ENCODE measurements at places on chromosomes 3 and 15.

GRCh38 chr3:175716446-175716845, 857.3 kb downstream of the NAALADL2 start:
- no peaks in the 10 kb centered on the region for H3K4me1 ChIP-seq
- no peak overlapping the region for H3K4me3 ChIP-seq
- H3K27me3 ChIP-seq: no peaks in the 10 kb centered on the region

- H3K27ac ChIP-seq: no peak overlapping the region
- no peaks in the 10 kb centered on the region for H3K27me3 ChIP-seq
- H3K4me1 ChIP-seq: peaks cover 4% of the 10 kb centered on the region
- H3K4me3 ChIP-seq: no peak overlapping the region
- H3K36me3 ChIP-seq: no peaks in the 10 kb centered on the region
Observed at GRCh38 chr15:43916326-43916660, 89.5 kb downstream of the WDR76 start.

- no peak overlapping the region for H3K4me3 ChIP-seq
- no peaks in the 10 kb centered on the region for H3K27me3 ChIP-seq
- DNase-seq: no peak
- no peaks in the 10 kb centered on the region for H3K36me3 ChIP-seq
- no peak overlapping the region for H3K27ac ChIP-seq
- peaks cover 19% of the 10 kb centered on the region for H3K4me1 ChIP-seq
Observed at GRCh38 chr3:171373711-171374110, 86.5 kb downstream of the TNIK start.

DNA sequence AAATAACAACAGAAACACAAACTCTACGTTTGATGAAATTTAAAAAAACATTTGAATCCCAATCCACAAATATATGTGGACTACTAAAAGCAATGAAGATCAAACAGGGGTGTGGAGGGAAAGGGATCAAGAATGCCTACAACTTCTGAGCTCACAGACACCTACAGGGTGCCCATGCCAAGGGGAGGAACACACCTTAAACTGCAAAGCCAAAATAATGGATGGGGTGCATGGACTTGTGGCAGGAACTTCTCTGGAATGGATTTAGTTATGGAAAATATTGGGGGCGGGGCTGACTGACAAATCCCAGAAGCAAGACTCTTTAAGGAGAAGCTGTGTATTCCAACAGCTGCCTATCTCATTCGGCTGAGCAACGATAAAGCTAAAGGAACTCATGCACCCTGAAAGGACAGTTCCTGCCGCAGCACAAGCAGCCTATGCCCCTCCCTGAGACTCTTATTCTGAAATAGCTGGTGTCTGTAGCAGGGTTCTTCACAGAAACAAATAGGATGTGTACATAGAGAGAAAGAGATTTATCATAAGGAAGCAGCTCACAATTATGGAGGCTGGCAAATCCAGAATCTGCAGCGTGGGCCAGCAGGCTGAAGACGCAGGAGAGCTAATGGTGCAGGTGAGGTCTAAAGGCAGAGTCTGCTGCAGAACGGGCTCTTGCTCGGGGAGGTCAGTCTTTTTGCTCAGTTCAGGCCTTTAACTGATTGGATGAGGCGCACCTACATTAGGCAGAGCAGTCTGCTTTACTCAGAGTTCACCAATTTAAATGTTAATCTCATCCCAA, 24.5 kb upstream of the PLA2G4D start:
- no peaks in the 10 kb centered on the region for H3K36me3 ChIP-seq
- no peak for DNase-seq
- no peak overlapping the region for H3K4me3 ChIP-seq
- H3K27ac ChIP-seq: no peak overlapping the region
- H3K4me1 ChIP-seq: peaks cover 20% of the 10 kb centered on the region
- peaks cover 3% of the 10 kb centered on the region for H3K27me3 ChIP-seq

- H3K36me3 ChIP-seq: peaks cover 25% of the 10 kb centered on the region
- no peak overlapping the region for H3K4me3 ChIP-seq
- no peak for DNase-seq
- H3K27me3 ChIP-seq: peaks cover 6% of the 10 kb centered on the region
- H3K4me1 ChIP-seq: peaks cover 9% of the 10 kb centered on the region
Observed at GRCh38 chr3:31705736-31706135, 173.0 kb downstream of the STT3B start.

GRCh38 chr15:25087137-25087536, 132.3 kb downstream of the SNRPN start:
- H3K27ac ChIP-seq: no peak overlapping the region
- no peak overlapping the region for H3K4me3 ChIP-seq
- DNase-seq: no peak
- no peaks in the 10 kb centered on the region for H3K4me1 ChIP-seq

- H3K36me3 ChIP-seq: no peaks in the 10 kb centered on the region
- H3K4me3 ChIP-seq: no peak overlapping the region
- H3K27ac ChIP-seq: no peak overlapping the region
- DNase-seq: no peak
Observed at GRCh38 chr3:26590919-26591484, 31.6 kb upstream of the LRRC3B start.

DNA sequence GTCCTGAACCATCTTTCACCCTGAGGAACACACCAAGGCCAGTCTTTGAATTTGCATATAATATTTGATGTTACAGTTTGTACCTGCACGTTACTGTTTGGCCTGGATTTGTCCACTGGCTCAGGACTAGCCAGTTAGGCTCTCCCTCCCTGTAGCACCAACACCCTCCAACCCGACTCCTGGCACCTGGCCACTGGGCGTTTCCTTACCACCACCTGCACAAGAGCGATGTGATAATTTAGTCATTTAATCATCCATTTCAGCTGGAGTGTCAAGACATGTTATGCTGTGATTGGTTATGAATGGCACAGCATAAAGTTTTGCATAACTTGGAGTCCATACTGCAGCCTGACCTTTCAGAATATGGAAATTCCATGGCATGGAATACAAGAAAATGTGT, 242.4 kb downstream of the KCNMB2 start:
- no peak overlapping the region for H3K4me3 ChIP-seq
- H3K4me1 ChIP-seq: no peaks in the 10 kb centered on the region
- no peaks in the 10 kb centered on the region for H3K27me3 ChIP-seq
- no peak for DNase-seq

- H3K27ac ChIP-seq: no peak overlapping the region
- no peak overlapping the region for H3K4me3 ChIP-seq
- no peak for DNase-seq
- peaks cover 4% of the 10 kb centered on the region for H3K27me3 ChIP-seq
- peaks cover 14% of the 10 kb centered on the region for H3K4me1 ChIP-seq
Observed at GRCh38 chr3:126852511-126852910, 130.4 kb upstream of the PLXNA1 start.

- peaks cover 36% of the 10 kb centered on the region for H3K4me1 ChIP-seq
- H3K36me3 ChIP-seq: no peaks in the 10 kb centered on the region
- H3K27ac ChIP-seq: no peak overlapping the region
- H3K27me3 ChIP-seq: peaks cover 4% of the 10 kb centered on the region
Observed at GRCh38 chr3:71393093-71393492, 190.4 kb downstream of the FOXP1 start.

GRCh38 chr15:38362355-38362754, 91.6 kb upstream of the FAM98B start:
- H3K4me3 ChIP-seq: no peak overlapping the region
- H3K27me3 ChIP-seq: no peaks in the 10 kb centered on the region
- no peaks in the 10 kb centered on the region for H3K36me3 ChIP-seq
- DNase-seq: no peak
- peaks cover 1% of the 10 kb centered on the region for H3K4me1 ChIP-seq

- H3K27ac ChIP-seq: peak overlapping the region; percentile 5
- H3K27me3 ChIP-seq: peaks cover 6% of the 10 kb centered on the region
- peaks cover 16% of the 10 kb centered on the region for H3K36me3 ChIP-seq
- DNase-seq: no peak
- H3K4me1 ChIP-seq: peaks cover 27% of the 10 kb centered on the region
Observed at GRCh38 chr3:122498152-122498551, 16.6 kb downstream of the KPNA1 start.

DNA sequence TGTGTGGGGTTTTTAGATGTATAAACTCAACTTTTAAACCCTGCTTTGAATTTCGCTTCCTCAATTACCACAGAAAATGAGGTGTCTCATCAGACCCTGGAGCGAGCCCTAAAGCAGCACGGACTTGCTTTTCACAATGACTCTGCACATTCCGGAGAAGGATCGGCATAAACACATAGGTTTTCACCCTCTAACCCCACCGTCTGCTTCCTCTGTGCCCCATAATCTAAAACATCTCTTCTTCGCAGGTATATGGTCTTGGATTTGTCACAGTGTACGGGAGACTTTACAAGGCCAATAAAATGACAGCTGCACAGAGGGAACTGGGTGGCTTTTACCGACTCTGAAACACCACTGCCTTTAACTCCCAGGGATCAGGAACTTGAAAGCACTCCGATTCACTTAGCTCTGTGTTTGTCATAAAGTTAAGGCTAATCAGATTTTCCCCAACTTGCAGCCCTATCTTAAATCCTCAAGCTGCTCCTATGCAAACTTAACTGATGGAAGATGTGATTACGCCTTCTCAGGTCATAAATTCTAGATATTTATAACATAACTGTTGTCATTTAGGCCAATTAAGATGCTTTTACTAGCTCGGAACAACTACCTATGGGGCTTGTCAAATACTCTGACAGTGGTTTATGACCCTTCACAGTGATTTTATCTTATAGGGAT, 133.4 kb upstream of the WNT5A start:
- peaks cover 7% of the 10 kb centered on the region for H3K4me1 ChIP-seq
- no peak overlapping the region for H3K27ac ChIP-seq
- H3K36me3 ChIP-seq: no peaks in the 10 kb centered on the region
- peaks cover 2% of the 10 kb centered on the region for H3K27me3 ChIP-seq

GRCh38 chr15:68445351-68445750, 13.4 kb upstream of the ITGA11 start:
- no peaks in the 10 kb centered on the region for H3K36me3 ChIP-seq
- H3K27ac ChIP-seq: no peak overlapping the region
- H3K27me3 ChIP-seq: no peaks in the 10 kb centered on the region
- no peaks in the 10 kb centered on the region for H3K4me1 ChIP-seq

DNA sequence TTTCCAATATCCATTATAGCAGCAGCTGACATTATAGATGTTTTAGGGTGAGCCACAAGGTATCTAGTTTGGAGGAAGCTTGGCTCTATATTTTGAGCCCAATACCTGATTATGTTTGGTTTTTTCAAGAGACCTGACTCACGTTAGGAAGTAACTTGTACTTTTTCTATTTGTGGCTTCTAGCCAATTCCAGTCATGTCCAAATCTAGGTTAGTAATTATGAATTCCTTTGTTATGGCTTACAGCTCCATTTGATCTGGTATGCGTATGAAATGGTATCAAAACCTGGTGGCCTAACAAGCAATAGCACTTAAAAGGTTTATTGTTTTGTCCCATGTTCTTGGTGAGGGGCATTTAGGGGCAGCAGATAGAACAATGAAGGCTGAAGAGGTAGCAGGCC, 115.9 kb downstream of the TOP2B start:
- H3K27ac ChIP-seq: no peak overlapping the region
- no peaks in the 10 kb centered on the region for H3K36me3 ChIP-seq
- no peak overlapping the region for H3K4me3 ChIP-seq
- H3K27me3 ChIP-seq: no peaks in the 10 kb centered on the region
- DNase-seq: no peak

DNA sequence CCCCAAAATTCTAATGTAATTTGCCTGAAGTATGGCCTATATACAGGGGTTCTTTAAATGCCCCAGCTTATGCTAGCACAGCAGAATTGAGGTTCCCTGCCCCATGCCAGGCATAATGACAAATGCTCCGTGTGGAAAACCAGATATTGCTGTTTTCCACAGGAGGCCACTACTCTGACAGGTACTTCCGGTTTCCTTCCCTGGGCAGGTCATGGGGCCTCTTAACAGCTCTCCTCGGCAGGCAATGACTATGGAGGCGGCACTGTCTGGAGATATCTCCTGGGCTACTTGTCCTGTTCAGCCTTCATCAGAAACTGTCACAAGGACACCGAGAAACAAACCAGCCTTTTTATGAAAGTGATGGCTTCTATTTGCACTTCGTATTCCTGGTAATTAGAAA, 54.8 kb downstream of the SLC7A14 start:
- no peaks in the 10 kb centered on the region for H3K36me3 ChIP-seq
- DNase-seq: no peak
- H3K4me1 ChIP-seq: peaks cover 25% of the 10 kb centered on the region
- H3K4me3 ChIP-seq: no peak overlapping the region
- no peaks in the 10 kb centered on the region for H3K27me3 ChIP-seq
- H3K27ac ChIP-seq: no peak overlapping the region

DNA sequence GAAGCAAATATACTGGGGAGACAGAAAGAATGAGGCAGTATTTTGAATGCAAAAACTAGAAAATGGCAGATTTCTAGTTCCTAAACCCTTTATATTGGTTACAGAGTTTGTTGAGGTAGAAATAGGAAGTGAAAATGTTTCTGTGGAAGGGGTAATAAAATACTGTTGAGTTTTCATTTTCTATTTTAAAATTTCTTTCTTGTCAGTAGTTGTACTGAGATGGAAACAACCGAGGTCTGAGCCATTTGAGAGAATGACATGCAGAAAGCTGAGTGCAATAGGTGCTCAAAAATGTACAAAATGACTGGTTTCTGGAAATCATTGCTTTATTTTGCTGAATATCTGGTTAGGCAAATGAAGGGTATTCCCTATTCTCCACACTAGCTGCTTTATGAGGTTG, 361.4 kb downstream of the CHL1 start:
- peaks cover 3% of the 10 kb centered on the region for H3K36me3 ChIP-seq
- no peaks in the 10 kb centered on the region for H3K27me3 ChIP-seq
- H3K4me1 ChIP-seq: no peaks in the 10 kb centered on the region
- no peak overlapping the region for H3K27ac ChIP-seq
- no peak for DNase-seq

- no peak overlapping the region for H3K27ac ChIP-seq
- DNase-seq: no peak
- H3K4me3 ChIP-seq: no peak overlapping the region
- peaks cover 7% of the 10 kb centered on the region for H3K27me3 ChIP-seq
- H3K4me1 ChIP-seq: no peaks in the 10 kb centered on the region
- H3K36me3 ChIP-seq: no peaks in the 10 kb centered on the region
Observed at GRCh38 chr15:51288143-51289065, 50.0 kb downstream of the CYP19A1 start.

- no peaks in the 10 kb centered on the region for H3K36me3 ChIP-seq
- H3K4me1 ChIP-seq: no peaks in the 10 kb centered on the region
- H3K27me3 ChIP-seq: no peaks in the 10 kb centered on the region
- no peak overlapping the region for H3K27ac ChIP-seq
- no peak for DNase-seq
Observed at GRCh38 chr3:187871204-187871591, 125.9 kb upstream of the BCL6 start.

DNA sequence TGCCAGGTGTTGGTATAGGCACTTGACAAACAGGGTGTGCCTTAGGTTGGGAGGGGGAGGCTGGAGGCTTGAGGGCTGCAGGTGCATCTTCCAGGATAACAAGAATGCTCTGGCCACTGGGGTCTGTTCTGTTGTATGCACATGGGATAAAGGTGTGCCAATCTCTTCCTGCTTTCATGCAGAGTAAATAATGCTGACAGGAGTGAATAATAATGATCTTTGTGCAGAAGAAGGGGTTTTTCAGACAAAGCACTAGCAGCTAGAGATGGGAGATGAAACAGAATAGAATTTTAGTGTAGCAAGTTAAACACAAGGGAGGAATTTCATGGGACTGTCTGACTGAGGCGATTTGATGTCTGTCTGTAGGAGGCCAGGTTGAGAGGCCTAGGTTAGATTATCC, 1.9 kb upstream of the ROPN1 start:
- no peak overlapping the region for H3K27ac ChIP-seq
- H3K27me3 ChIP-seq: peaks cover 7% of the 10 kb centered on the region
- H3K4me3 ChIP-seq: no peak overlapping the region
- DNase-seq: no peak
- H3K36me3 ChIP-seq: no peaks in the 10 kb centered on the region

- H3K27ac ChIP-seq: no peak overlapping the region
- no peaks in the 10 kb centered on the region for H3K27me3 ChIP-seq
- H3K36me3 ChIP-seq: no peaks in the 10 kb centered on the region
- no peak for DNase-seq
Observed at GRCh38 chr3:162171970-162172369, 675.4 kb downstream of the OTOL1 start.

Data from endothelial cell (in vitro differentiated cells).